ENCODE measurements at places on chromosomes 4 and X.

- peak; percentile 53 for DNase-seq
Measured at GRCh38 chrX:21721195-21721594, 36.7 kb downstream of the SMPX start.

- DNase-seq, result peak; percentile 45
Measured at GRCh38 chr4:105147553-105148161, 981 bp downstream of the TET2 start.

GRCh38 chr4:15563871-15564270 is 91.3 kb downstream of the FBXL5 start:
- peak; percentile 3 for DNase-seq

DNA sequence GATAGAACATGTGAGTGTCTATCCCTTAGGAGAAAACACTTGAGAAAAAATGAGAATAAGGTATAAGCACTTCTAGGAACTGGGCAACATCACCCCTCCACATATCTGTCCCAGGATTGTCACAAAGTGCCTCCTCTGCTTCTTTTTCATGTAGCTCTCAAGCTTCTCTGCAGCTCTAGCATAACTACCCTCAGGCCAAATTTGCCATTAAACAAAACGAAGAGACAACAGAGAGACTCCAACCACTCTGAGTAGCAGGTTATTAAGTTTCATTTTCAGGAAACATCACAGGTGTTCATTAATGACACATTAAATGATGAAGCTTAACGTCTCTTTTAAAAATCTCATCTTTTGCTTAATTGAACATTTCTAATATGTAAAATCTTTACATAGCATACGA is 580.0 kb downstream of the GALNTL6 start:
- DNase-seq, result no peak

DNA sequence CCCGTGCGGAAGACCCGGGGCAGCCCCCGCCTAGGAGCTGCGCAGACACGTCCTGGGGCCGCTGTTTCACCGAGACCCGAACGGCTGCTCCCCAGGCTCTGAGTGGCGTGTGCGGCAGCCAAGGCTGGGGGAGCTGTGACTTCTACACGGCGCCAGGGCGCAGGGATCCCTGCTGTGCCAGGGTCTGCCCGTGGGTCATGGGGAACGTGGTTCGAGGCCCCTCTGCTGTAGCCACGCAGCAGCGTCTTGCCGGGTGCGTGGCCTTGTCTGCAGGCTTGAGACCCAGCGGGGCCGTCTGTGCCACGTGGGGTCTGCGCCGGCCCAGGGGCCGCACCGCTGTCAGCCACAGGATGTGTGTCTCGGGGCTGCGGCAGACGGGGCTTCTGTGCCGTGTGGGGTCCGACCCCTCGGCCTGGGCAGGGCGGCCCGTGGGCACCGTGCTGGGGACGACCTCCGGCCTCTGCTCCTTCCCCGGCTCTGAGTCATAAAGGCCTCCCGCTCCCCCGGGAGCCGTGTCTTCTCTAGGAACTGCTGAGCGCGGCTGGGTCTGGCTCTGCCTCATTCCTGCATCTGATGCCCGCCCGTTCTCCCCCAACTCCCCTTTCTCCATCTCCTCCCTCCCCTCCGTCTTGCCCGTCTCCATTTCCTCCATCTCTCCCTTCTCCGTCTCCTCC is 12.7 kb upstream of the GTPBP6 start:
- DNase-seq, result peak; percentile 58

DNA sequence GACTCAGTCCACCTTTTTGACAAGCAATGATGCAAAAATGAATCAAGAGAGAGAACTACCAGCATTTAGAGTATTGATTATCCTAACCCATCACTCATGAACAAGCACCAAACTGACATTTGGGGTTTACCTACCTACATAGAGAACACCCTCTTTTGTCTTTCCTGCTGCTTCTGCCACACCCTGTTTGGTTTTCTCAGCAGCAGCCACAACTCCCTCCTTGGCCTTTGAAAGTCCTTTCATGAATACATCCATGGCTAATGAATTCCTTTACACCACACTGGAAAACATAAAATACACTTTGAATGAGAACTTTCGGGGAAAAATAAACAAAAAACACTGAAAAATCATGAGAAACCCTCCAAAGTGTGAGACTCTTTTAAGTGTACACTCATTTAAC is 1.5 kb downstream of the SNCA start:
- DNase-seq, result no peak

Measured in fibroblast of skin of abdomen (primary cell).